Stimulated activated CD4-positive, alpha-beta T cell treated with anti-CD3 and anti-CD28 coated beads, Interleukin-2, amount 100 ng/mL, for 48 hours (primary cell): ENCODE measurements at places on chromosomes 1 and 21.

- DNase-seq: no peak
These were observed 293.7 kb downstream of the RGS7 start for GRCh38 chr1:241063276-241063675.

DNA sequence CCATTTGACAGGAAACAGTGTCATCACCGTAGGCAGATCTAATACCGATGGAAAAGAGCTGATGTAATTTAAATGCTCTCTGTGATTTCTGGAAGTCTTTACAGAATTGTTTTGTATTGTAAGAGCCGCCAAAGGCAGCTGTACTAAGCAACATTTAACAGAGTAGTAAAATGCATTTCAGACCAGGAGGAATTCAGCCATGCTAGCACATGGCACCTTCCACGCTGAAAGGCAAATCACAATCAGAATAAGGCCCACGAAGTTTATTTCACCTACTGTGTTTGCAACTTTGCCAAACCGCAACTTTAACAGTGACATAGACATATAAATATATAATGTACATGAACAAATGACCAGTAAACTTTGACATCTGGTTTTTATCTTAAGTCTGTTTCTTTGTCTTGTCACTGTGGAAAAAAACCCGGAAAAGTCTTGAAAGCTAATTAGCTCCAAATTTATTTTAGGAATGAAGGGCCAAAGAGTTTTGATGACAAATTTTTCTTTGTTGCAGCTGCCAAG lies 26.1 kb upstream of the DISC1 start:
- no peak for DNase-seq

- DNase-seq: no peak
These were observed 423.3 kb upstream of the OLFM3 start for GRCh38 chr1:102420034-102420433.

DNA sequence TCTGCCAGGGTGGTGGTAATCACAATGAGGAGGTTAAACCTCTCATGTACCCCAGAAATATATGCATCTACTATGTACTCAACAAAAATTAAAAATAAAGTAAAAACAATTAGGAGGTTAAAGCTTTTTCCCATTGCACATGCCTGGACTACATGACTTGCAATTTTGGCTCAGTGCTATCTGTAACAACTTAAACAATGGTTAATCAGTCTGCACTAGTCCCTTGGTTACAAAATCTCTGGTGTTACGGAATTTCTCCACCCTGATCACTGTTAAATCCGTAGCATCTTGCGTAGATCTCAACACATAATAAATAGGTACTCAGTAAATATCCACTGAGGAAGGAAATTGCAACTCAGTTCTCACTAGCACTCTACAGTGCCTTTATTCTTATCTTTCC lies 66.5 kb downstream of the SDCCAG8 start:
- DNase-seq: no peak

GRCh38 chr1:183804916-183805841 lies at the start of gene RGL1:
Gene RGL1 (plus strand): TSS chr1:183805120. CDS start chr1:183805298, 178 bp downstream.
- peak; percentile 9 for DNase-seq

- DNase-seq: no peak
These were observed 256.6 kb downstream of the CTH start for GRCh38 chr1:70667494-70668170.

DNA sequence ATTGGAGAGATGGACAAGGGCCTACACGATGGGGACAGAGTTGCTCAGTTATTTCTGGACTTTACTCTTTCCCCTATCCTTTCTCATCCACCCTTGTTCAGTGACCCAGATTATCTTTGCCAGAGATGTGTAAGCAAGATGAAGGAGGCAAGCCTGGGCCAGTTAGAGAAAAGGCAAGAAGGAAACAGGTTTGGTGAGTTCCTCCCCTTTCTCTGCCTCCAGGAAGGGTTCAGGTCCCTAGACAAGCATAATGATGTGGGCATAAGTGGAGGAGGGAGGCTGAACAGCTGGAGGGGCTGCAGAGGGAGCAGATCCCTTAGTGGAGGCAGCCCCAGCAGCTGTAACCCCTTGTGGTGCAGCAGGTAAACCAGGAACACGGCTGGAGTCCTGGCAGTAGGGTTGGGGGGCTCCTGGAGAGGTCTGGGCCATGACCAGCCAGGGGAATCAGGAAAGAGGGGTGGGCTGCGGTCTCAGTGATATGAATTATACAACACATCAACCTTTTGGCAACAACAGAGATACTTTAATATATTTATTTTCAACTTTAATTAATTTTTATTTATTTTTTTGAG lies 9.2 kb upstream of the CDC42 start:
- no peak for DNase-seq

- DNase-seq: no peak
These were observed 17.0 kb upstream of the OLFML2B start for GRCh38 chr1:162040657-162041056.

GRCh38 chr21:45768740-45769048 lies 125.2 kb downstream of the PCBP3 start:
- no peak for DNase-seq

GRCh38 chr1:39277879-39278278 lies 73.4 kb downstream of the MACF1 start:
- no peak for DNase-seq
